ENCODE measurements at places on chromosomes 5 and 9.

- no peak for DNase-seq
Measured at GRCh38 chr9:26669701-26670670, 222.6 kb downstream of the CAAP1 start.

DNA sequence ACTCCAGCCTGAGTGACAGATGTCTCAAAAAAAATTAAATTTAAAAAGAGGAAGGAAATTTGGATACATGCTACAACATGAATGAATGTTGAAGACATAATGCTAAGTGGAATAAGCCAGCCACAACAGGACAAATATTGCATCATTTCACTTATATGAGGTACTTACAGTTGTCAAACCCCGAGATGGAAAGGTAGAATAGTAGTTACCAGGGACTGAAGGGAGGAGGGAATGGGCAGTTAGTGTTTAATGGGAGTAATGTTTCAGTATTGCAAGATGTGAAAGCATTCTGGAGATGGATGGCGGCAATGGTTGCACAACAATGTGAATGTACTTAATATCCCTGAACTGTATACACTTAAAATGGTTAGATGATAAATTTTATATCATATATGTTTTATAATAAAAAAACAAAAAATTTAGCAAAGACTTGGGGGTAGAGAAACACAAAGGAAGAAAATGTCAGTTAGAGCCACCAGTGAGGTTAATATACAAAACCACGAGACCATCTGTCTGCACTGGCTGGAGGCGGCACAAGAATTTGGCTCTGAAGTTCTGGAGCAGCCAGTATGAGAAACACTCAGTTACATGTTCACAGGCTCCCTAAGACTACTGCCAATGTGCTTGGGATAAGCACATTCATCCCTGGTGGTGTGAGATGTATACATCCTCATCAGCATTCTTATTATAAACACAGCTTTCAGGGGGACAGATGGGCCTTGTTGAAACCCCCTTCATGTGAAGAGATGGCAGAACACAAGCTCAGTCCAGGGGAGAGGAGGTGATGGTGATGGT is 37.0 kb upstream of the RPS23 start:
- DNase-seq, result no peak

DNA sequence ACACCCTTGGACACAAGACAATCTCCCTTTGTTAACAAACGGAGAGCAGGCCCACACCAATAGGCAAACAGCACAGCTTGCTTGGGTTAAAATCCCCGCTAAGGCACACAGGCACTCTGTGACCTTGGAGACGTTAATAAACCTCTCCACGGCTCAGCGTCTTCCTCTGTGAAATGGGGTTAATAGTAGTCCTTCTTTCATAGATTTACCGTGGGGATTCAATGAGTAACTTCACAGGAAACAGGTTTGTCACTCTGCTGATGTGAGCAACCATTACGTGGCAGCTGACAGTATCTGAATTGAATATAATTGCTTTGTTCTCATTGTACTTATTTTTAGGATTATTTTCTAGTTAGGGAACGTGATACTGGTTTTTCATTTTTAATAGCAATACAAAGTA is 65.2 kb upstream of the ADRA1B start:
- no peak for DNase-seq

- no peak for DNase-seq
Measured at GRCh38 chr5:153043886-153044285, 446.6 kb upstream of the GRIA1 start.

DNA sequence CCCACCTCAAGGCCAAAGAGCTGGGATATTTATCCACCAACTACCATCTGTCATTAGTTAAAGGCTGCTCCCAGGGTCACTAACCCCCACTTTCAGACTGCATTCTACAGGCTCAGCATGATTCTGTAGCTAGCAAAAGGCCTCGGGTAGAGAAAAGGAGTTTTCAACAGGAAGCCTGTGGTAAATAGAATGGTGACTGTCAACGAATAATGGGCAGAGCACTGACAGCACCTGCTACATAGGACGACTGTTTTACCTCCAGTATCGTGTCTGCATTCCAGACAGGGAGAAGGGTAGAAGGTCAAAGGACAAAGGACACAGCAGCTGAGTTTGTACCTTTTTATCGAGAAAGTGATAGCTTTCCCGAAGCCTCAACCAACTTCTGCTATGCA is 20.3 kb downstream of the MFAP3 start:
- DNase-seq, result no peak

DNA sequence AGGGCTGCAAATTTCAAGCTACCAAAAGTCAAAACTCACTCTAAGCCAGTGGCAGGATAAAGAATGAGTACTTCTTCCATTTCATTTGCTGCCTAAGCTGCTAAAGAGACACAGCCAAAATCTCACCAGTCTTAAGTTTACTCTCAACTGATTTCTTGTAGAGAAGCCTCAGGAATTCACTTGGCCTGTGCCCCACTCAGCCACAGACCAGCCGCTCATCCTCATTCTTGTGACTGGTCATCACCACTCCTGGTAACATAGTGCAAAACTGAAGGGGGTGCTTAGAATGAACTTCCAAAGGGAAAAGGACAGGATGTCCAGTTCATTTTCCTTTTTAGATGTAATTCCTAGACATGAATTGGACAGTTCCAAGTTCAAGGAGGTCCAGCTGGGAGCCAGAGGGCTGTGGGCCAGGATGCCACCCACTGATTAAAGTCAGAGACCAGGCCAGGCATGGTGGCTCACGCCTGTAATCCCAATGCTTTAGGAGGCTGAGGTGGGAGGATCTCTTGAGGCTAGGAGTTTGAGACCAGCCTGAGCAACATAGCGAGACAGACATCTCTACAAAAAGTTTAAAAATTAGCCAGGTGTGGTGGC is 72.7 kb upstream of the RANBP3L start:
- DNase-seq, result no peak
